CD4-positive, alpha-beta T cell treated with Interleukin-6 at 100 ng/mL for 8 hours (primary cell): ENCODE measurements at places on chromosomes 13 and 19.

GRCh38 chr19:49487277-49488045, at the start of gene RPL13A:
RPL13A (plus strand) TSS chr19:49487608; CDS start chr19:49487630, 22 bp downstream.
- DNase-seq, result peak; percentile 100

- no peak for DNase-seq
Observed at GRCh38 chr13:100983111-100983510, 308.5 kb upstream of the TMTC4 start.

DNA sequence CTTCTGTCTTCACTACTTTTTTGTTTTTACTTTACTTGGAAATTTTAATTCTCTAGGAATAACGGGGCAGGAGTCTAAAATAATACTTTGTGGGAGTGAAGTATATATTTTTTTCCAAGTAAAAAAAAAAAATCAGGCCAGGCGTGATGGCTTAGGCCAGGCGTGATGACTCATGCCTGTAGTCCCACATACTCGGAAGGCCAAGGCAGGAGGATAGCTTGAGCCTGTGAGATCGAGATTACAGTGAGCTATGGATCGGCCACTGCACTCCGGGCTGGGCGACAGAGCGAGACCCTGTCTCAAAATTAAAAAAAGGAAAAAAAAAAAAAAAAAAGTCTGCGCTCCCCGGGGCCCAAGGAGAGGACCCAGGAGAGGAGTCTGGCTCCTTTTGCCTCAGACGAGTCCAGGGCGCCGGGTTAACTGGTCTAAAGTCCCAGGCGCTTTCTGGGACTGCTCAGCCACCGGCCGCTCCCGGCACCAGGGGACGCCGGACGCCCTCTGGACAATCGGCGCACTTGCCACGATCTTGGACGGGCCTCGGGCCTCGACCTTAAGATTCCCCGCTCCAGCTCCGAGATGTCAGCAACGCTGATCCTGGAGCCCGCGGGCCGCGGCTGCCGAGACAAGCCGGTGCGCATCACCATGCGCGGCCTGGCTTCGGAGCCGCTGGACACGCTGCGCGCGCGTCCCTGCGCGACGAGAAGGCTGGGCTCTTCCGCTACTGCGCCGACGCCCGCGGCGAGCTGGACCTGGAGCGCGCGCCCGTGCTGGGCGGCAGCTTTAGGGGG, 2.7 kb upstream of the ZFP82 start:
- DNase-seq, result no peak

GRCh38 chr13:75726306-75726705, 90.2 kb downstream of the LMO7 start:
- no peak for DNase-seq
